NCI-H1417 treated with DMSO at 0.1 percent for 48 hours (cell line): ENCODE measurements at places on chromosomes 5 and 9.

DNA sequence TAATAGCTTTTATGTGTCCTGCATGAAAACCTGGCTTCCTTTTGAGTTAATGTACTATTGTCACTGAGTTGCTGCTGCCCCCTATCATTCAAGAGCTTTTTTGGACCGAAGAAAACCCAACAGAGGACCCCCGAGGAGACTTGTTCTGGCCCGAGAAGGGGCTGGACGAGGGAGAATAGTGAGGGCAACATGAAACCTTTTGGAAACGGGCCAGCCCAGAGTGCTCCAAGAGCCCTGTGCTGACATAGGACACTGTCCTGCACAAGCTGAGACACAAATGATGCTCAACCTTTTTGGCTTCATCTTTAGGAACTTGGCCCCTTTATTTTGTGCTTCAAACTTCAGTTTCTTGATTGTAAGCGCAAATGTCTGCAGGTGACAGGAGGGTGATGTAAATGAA is 4.0 kb upstream of the GADD45G start:
- DNase-seq: no peak

GRCh38 chr9:127153501-127153900 is 31.1 kb upstream of the ANGPTL2 start:
- DNase-seq: no peak

GRCh38 chr5:105789246-105789645 is 1881.5 kb downstream of the EFNA5 start:
- no peak for DNase-seq

GRCh38 chr9:31983895-31984294 is 400.5 kb upstream of the ACO1 start:
- peak; percentile 26 for DNase-seq

DNA sequence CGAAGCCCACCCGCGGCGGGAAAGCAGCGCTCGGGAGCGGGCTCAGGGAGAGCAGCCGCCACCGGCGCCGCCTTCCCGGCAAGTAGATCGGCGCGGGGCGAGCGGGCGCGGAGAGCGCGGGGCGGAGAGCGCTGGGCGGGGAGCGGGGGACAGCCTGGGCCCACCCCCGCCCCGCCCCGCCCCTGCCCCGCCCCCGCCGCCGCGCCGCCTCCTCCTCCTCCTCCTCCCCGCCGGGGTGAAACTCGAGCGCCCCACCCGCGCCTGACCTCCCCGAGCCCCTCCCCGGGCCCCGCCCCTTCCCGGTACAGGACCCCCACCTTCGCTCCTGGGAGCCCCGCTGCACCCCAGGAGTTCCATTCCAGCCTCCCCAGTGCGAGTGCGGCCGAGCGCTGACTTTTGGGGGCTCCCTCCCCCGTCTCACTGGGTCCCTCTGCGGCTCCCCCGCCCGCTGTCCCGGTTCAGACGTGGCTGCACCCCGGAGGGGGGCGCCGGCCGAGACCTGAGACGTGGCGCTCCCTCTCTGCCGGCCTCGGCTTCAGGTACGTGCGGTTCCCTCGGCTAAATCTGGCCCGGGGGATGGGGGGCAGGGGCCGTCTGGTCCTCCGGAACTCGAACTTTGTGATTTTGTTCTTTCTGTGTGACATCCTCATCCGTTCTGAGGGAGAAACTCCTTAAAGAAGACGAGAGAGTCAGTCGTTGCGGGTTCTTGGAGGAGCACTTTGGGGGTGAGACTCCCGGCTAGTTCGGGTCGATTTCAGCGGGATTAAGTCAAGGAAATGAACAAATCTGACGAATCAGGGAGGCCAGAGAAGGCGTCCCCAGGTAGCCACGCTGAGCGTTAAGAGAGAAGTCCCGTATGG is at the start of gene SEMA5A:
TSS of gene SEMA5A (minus strand) at position 84 of the 860 bp plus-strand sequence. CDS start 166,129 bp downstream, outside the sequence.
- DNase-seq: no peak

DNA sequence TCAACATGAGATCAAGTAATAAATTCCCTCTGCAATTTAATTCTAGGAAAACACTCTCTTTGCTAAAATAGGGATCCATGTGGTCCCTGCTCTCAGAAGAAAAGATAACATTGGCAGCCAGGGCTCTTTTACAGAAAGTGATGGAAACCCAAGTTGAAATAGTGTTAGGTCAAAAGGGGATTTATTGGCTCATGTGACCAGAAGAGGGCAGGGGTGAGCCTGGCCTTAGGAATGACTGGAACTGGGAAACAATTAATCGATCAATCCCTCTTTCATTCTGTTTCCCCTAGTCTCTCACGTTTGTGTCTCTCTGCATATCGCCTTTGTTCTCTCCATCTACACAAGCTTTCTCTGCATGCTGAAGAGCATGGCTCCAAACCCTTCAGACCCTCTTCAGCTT is 58.3 kb upstream of the ALDH1B1 start:
- no peak for DNase-seq

- DNase-seq: no peak
These were observed 21.8 kb downstream of the MTMR12 start for GRCh38 chr5:32290922-32291321.

GRCh38 chr5:156716591-156717380 is 133.3 kb upstream of the PPP1R2B start:
- no peak for DNase-seq

- no peak for DNase-seq
These were observed 180.5 kb upstream of the TUT7 start for GRCh38 chr9:86534572-86535258.

- no peak for DNase-seq
These were observed 368.7 kb downstream of the BNC2 start for GRCh38 chr9:16501726-16502125.

- no peak for DNase-seq
These were observed 41.6 kb upstream of the POMT1 start for GRCh38 chr9:131461166-131461565.

DNA sequence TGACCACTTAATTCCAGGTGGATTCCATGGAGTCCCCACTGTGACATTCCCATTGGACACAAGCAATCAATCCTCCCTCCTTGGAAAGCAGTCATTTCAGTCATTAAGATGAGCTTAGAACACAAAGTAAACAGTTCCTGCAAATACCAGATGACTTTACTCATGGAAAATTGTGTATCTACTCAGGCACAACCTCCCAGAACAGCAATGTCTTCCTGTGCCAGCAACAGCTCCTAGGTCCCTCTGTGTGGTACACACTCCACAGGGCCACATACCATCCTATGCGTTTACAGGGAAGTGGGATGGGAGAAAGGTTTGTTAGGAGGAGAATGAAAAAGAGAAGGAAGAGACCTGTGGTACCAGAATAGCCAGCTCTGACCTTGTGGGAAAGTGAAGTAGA is 53.7 kb downstream of the MTMR12 start:
- DNase-seq: no peak

DNA sequence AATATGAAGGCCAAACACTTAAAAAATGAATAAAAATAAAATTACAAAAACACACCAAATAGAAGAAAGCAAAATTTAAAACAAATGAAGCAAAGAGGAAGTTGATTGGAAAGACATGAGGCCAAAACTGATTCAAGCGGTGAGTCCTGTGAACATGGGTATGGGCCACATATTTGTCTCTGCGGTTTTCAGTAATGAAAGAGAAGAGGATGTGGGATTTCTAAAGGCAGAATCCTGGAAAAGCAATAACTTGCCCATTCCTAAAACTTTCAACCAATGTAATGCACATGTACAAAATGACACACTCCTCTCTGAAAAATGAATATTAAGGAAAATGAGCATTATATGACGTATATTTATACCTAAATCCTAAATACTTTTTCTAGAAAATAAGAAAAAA is 263.7 kb downstream of the SEMA5A start:
- DNase-seq: no peak

- DNase-seq: no peak
These were observed 315.3 kb upstream of the RPS23 start for GRCh38 chr5:82593481-82593880.

DNA sequence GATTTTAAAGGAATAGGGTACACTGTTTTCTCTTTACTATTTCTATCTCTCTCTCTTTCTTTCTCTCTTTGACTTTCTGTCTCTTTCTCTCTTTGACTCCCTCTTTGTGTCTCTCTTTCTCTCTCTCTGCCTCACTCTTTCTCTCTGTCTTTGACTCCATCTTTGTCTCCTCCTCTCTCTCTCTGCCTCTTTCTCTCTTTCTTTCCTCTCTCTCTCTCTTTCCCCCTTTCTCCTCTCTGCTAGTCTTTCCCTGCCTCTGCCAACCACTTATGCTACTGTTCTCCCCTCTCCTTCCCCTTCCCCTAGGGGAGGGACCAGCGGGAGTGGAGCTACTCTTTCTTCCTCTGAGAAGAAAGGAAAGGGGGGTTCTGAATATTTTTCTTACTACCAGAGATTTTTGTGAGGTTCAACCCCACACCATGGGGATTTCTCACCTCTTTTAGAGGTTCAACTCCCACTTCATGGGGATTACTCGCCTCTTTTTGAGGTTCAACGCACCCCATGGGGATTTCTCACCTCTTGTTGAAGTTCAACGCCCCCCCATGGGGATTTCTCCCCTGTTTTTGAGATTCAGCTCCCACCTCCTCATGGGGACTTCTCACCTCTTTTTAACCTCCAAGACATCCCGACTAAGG is 309.9 kb downstream of the NR3C1 start:
- no peak for DNase-seq

DNA sequence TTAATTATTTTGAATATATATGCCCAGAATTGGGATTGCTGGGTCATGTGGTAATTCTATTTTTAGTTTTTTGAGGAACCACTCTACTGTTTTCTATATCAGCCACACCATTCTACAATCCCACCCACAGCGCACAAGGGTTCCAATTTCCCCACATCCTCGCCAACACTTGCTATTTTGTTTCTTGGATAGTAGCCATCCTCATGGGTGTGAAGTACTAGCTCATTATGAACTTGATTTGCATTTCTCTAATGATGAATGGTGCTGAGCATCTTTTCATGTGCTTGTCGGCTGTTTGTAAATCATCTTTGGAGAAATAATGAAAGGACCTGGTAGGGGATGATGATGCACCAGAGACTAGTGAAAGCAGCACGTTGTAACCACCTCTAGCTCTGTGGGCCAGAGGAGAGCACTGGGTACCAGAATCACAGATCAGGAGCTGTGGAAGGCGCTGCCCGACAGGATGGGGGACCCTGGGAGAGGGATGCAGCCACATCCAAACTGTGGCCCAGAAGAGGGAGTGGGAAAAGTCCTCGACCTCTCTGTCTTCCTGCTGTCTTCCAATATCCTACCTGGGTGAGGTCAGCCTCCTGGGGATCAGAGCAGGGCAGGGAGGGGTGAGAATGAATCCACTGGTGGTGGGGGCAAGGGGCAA is 155.4 kb downstream of the RGS3 start:
- no peak for DNase-seq

GRCh38 chr9:35226651-35227050 is 64.8 kb downstream of the UNC13B start:
- peak; percentile 23 for DNase-seq
